Skeletal muscle cell (primary cell): ENCODE measurements at places on chromosomes 16 and 17.

- no peak for DNase-seq
These were observed 126.7 kb downstream of the IRF8 start for GRCh38 chr16:86025706-86026105.

DNA sequence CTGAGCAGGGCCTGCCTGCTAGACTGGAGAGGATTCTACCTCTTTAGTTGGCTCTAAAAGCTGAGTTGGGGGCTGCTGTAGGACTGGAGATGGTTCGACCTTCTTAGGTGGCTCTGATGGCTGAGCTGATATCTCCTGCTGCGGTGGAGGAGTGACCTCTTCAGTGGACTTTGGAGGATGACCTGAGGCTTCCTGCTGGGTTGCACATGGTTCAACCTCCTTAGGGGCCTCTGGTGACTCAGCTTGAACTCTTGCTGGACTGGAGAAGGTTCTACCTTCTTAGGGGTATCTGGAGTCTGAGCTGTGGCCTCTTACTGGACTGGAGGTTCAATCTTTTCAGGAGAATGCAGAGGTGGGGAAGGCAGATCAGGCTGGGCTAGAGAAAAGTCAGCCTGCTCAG, 48.9 kb upstream of the TMEM97 start:
- DNase-seq: no peak

GRCh38 chr17:9865586-9865985, 39.5 kb downstream of the RCVRN start:
- DNase-seq: no peak

DNA sequence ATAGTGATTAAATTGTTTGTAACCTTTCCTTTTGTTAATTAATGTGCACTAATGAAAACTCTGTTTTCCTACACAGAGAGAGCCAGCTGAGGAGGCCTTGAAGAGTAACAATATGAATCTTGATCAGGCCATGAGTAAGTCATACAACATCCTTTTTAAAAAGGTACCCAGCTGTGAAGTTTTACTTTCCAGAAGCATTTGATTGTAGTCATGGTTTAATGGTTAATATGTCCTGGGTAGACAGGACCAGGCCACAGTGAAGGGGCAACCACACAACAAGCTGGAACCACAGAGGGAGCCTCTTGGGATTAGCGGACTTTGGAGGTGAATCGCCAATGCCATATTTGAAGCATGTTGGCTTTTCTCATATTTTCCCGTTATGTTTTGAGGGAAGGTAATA, 55.6 kb downstream of the TMC6 start:
- no peak for DNase-seq

DNA sequence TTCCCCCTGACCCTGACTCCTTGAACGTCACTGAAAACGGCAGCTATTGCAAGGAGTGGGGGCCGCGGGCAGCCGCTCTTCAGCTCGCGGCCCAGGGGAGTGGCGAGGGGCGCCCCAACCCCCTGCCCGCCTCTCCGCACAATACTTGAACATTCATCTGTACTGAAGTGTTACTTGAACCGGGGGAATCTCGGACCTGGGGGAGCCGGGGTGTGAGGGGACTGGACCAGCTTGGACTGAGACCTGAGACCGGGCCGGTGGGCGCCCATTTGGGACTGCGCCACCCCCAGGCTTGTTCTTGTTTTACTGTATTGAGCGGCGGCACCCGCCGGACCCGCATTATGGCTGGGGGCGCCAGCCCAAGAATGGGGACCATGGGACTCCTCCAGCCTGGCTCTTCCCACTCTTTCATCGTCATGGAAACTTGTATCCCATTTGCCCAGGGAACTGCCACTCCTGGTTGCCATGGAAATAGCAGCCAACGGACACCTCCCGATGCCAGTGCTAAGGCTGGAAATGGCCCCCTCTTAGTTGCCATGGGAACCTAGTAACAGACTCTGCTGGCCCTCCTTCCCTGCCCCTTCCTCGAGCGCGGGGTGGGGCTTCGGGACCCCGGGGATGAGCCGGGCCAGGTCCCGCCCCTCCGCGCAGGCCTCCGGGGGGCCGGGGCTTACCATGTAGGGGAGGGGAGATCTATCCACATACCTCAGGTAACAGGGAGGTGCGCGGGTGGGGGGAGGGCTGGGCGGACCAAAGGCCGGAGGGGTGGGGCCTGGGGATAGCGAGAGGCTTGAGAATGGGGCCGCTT, 805 bp upstream of the ORAI3 start:
- DNase-seq: peak; percentile 93

- DNase-seq: no peak
These were observed 14.4 kb downstream of the KIF2B start for GRCh38 chr17:53837131-53837530.

DNA sequence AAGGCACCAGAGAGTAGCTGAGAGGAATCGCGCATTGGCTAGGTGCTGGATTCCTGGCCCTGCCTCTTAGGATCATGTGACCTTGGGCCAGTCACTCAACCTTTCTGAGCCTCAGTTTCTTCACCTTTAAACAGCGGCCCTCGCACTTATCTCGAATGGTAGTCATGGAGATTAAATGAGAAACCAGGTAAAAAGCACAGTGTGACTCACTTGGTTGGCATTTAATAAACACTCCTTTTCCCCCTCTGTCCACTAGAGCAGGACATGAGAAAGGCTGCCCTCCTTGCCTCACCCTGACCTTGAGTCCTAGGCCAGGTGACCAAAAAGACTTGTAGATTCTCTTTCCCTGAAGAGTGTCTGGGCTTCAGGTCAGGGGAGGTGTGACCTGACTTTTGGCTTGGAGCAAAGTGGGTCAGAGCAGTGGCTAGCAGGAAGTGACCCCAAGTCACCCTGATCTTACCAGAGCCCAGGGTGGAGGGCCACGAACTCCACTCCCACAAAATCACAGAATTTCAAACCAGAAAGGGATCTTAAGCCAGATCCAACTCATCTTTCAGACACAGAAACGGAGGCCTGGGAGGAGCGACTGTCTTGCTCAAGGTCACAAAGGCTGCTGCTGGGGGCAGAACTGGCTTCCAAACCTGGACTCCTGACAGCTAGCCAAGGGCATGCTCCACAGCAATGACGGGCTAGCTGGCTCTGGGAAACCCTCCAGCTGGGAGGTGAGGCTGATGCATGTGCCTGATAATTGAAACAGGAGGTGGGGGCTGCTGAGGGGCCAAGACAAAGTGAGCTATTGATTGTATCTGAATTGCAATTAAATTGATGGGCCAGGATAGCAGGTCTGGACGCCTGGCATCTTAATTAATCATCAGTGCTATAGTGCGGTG, 65.2 kb downstream of the PIPOX start:
- DNase-seq: no peak

DNA sequence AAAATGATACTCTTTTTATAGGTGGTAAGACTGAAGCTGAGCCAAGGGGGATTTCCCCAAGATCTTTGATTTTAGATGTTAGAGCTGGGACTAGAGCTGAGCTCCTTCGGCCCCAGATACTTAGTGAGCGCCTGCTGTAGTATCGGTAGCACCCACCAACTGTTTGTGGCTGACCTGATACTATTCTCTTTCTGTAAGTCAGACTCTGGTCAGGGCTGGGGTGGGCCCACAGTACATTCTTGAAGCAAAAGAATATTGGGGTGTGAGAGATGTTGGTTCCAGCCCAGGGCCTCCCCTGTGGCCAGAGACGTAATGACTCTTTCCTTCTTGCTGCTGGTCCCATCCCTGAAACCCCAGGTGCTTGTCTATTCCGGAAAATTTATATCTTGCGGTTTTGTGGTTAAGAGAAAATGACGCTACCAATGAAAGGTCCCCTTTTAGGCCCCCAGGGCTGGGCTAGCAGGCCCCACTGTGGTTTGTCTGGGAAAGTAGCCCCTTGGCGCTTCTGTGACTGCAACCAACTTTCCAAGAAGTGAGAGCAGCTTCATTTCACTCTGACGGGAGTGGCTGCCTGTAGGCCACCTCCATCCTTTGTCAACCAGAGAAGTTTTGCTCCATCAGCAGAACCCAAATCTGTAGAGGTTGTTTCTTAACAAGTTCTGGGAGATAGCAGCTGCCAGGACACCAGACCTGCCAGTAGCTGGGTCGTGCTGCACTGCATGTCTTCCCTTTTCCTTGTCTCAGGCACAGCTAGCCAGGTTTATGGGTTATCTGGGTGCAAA, 86.4 kb upstream of the LGALS9 start:
- DNase-seq: peak; percentile 34

DNA sequence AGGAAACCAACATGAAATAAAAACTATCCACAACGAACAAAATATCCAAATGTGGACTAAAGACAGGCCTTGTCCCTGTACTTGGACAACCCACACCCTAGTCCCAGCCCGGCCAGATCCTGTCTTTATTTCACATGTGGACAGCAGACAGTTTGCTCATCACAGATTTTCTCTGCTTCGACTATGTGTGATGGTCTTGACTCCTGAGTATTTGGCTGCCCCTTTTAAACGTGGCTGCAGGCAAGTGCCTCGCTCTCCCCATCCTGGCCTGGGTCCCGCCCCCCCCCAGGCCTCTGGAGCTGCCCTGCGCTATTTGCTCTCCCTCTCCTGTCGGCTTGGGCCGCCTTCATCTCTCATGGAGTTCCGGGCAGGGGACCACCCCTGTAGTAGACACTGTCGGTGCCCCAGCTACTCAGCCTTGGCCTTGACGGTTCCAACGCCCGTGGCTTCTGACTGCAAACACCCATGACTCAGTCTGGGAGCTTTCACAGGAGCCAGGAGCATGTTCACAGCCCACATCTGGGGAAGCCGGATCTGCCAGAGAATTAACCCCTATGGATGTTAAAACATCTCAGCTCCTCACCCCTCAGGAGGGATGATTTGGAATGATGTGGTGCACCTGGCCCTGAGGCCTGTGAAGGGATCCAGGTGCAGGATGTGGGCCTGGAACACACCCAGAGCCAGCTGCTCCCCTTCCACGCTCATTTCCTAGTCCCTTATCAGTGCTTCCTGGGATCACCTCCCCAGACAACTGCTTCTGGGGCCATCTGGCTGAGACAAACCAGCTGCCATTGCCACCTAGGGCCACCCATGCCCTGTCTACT, 229.7 kb upstream of the RPL38 start:
- no peak for DNase-seq

DNA sequence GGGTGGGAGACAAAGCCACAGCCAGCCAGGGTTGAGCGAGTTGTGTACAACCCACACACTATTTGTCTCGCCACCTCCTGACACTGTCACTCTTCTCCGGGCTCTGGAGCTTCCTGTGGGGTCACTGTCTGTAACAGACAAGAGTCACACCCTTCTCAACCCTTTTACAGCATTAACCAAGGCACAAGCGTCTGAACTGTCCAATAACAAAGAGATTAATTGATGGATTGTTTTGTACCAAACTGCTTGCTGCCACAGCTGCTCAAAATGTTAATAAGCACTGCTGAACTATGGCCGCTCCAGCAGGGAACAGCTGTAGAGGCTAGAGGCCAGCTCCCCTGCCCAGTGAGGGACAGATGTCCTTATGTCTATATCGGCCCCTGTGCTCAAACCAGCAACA, 25.2 kb upstream of the HYDIN start:
- peak; percentile 25 for DNase-seq

GRCh38 chr17:60167065-60167741, 17.4 kb downstream of the CA4 start:
- no peak for DNase-seq

DNA sequence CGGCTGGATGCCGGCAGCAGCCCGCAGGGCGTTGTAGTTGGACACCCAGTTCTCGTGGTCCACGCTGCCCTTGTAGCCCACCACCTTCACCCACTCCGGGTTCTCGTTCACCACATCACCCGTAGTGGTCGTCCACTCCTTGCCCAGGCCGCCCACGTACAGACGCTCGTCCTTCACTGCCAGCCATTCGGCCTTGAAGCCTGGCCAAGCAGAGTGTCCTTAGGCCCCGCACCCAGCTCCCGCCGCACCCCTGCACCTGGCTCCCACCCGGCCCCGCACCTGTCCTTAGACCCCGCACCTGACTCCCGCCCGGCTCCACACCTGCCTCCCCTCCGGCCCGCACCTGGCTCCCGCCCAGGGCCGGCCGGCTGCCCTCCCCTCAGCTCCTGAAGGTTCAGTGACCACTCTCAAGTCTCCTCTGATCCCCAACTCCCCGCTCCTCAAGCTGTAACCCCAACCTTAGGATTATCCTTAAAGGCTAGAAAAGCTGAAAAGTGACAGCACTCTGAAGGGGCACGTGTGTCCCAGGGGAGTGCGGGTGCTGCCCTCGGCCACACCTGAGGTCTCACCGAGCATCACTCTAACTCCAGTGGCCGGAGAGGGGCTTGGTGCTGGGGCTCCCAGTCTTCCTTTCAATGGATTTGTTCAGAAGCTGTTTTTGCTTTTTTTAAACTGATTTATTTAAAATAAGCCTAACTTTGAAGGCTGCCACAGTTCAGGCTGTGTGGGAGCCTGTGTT, 14.4 kb downstream of the CANT1 start:
- no peak for DNase-seq

DNA sequence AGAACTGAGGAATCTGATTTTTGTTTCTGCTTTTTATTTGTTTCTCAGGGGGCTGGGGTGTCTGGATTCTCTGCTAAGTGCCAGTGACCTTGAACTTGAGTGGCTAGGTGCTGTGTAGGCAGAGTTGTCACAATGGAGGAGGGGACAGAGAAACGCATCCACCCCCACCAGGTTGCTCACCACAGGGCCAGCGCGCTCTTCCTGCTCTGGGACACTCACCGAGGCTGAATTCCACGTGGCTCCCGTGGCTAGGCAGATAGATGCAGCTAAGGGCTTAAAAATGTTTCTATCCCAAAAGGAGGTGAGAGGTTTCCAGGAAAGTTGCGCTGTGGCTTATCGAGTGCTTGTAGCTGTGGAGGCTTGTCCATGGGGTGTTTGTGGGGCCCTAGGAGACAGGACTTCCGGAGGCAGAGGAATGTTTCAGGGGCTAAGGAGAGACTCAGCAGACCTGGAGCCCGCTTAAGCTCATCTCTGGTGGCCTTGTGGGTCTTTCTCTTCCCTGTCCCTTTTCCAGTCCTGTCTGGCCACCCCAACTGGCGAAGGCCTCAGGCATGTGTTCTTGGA, 36.8 kb downstream of the ADCY7 start:
- no peak for DNase-seq

GRCh38 chr16:51359141-51359955, 208.3 kb upstream of the SALL1 start:
- peak; percentile 28 for DNase-seq

DNA sequence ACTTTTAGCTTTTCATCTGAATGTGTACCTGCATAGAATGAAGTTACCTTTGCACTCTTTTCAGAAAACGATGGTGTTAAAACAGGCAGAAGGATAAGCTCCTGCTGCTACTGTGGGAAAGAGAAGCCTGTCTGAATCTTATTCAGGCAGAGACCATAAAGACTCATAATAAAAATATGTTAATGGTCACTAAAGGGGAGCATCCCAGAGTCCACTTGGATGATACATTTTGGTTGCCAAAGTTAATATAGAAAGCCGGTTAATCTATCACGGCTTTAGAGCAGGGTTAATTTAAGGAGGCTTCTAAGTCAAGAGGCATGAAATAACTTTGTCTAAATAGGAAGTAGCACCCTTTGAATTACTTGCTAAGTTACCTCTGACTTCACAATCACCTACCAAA, 2.9 kb downstream of the MARCHF10 start:
- no peak for DNase-seq

- no peak for DNase-seq
These were observed 10.4 kb upstream of the LASP1NB start for GRCh38 chr17:38914741-38915638.

DNA sequence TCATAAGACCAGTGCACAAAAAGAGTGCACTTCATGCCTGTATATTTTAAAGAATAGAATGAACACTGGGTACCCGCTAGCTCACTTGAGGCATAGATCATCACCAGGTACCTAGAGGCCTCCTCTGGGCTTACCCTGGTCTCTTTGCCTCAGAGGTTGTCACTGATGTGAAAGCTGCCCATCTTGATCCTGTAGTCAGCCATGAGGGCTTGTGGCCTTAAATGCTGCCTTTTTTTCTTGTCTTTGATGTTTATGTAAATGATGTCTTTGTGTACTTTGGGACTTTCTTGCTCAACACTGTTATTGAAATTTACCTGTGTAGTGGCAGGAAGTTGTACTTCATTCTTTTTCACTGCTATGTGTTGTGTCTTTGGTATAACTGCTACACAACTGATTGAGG, 26.8 kb upstream of the SLC5A10 start:
- no peak for DNase-seq
